ENCODE measurements at places on chromosomes 7 and 10.

DNA sequence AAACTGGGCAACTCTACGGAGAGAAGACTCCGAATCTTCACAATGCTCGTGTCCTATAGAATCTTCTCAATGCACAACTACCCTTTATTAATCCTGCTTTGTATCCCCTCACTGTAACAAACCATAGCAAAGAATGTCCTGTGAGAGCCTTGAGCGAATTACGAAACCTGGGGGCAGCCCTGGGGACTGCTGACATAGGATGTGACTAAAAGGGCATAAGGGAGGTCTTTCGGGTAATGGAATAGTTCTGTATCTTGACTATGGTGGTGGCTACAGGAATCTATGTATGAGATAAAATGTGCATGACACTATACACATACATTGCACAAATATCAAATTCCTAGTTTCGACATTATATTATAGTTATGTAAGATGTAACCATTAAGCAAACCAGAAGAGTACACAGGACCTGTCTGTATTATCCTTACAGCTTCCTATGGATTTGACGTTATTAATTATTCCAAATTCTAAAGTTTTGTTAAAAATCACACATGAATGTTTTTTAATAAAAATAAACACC is 162.5 kb upstream of the KCTD7 start:
- no peak for DNase-seq

GRCh38 chr7:52639981-52640380 is 395.5 kb upstream of the POM121L12 start:
- DNase-seq, result no peak

DNA sequence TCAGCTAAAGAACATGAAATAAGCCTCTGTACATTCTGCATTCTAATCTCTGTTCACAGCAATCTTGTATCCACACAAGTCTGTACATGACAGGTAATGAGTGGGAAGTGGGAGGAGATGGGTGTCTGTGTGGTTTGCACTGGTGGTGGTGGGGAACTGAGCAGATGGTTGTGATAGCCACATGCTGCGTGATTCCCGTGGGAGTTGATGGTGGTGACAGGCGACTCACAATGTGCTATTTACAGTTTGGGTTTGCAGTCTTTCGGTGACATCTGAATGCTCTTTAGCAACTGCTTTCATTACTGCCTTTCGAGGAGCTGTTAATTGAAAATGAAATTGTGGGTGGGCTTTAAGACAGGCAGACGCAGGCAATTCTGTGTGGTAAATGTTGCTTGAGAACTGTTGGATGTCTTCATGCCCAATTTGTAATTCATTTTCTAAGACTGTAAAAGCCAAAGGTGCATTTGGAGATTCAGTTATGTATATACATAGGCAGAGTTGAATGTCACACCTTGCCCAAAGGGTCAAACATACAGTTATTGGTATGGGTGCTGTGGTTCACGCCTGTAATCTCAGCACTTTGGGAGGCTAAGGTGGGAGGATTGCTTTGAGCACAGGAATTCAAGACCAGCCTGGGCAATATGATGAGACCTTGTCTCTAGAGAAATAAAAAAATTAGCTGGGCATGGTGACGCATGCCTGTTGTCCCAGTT is 308.2 kb downstream of the AUTS2 start:
- DNase-seq, result no peak

- no peak for DNase-seq
These were observed 22.3 kb downstream of the CACUL1 start for GRCh38 chr10:118732245-118733165.

GRCh38 chr10:71065659-71066058 is 146.7 kb upstream of the UNC5B start:
- DNase-seq, result no peak

GRCh38 chr10:34959321-34959720 is 130.8 kb downstream of the CUL2 start:
- no peak for DNase-seq

- DNase-seq, result no peak
These were observed 340.1 kb upstream of the CHRM2 start for GRCh38 chr7:136528329-136528728.

DNA sequence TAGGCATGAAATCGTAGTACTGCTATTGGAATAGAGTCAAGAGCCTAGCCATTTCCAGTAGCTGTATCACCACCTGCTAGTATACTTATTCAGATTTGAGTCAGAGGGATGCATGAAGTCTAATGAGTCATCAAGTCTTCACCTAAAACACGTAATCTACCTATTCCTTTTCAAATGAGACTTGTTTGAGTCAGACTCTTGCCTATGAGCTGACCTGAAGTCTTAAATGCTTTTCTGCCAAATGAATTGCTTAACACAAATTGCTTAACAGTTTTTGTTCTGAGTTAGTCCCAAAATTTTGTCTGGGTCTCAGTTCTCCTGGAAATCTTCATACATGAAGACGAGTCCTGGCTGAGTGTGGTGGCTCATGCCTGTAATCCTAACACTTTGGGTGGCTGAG is 165.2 kb downstream of the GNAT3 start:
- DNase-seq, result no peak

DNA sequence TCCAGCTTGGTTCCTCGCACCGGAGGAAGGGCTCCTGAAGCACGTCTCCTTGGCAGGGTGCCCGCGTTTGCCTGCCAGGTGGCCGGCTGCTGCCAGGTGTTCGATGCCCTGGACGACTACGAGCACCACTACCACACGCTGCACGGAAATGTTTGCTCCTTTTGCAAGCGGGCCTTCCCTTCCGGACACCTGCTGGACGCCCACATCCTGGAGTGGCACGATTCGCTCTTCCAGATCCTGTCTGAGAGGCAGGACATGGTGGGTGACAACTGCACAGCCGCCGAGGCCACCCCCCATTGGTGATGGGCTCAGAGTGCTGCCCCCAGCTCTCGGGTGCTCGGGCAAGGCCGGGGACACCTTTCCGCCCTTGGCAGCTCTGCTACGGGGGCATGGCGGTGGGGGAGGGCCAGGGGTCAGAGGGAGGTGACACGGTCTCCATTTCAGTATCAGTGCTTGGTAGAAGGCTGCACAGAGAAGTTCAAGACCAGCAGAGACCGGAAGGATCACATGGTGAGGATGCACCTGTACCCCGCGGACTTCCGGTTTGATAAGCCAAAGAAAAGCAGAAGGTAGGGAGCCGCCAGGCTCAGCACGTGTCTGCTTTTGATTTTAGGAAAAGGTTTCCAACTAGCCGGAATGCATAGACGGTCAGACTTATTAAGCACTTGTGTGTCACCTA is 1.1 kb downstream of the ZNF511 start:
- DNase-seq, result no peak

DNA sequence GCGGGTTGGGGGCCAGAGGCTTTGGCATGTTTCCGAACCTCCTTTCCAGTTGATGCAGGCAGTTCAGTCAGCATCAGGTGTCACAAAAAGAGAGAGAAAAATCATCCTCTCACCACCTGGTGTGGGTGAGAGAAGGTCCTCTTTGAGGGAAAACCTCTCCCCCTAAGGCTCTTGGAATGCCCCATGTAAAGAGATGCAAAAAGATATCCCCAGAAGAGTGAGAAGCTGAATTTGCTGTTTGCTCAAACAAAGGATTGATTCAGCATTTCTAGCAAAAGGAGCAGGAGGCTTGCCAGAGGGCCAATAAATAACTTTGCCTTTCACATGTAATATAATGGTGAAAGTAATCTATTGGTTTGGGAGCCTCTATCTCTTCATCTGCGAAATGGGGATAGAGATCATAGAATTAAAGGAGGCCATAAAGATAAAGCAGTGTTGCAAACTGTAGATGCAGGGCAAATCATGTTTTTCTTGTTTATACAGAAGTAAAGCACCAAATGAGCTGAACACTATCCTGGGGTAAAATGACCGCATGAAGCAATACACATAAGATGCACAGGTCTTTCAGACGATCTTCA is 425.9 kb downstream of the LRMDA start:
- no peak for DNase-seq

DNA sequence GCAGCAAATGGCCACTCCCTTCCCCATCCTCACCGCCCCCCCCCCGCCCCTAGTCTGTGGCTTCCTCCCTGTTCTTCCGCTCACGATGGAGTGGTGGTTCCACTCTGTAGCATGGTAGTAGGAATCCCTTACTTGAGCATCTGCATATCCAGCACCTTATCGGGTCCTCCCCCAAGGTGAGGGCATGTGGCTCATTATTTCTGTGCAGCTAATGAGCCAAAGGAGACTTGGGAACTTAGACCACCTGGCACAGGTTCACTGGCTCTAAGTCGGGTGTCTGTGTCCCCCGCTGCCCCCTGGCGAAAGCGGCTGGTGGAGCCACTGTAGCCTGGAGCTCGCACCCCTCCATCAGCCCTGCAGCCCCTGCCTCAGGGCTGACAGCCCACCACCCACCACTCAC is 22.8 kb upstream of the GPR26 start:
- DNase-seq, result no peak

DNA sequence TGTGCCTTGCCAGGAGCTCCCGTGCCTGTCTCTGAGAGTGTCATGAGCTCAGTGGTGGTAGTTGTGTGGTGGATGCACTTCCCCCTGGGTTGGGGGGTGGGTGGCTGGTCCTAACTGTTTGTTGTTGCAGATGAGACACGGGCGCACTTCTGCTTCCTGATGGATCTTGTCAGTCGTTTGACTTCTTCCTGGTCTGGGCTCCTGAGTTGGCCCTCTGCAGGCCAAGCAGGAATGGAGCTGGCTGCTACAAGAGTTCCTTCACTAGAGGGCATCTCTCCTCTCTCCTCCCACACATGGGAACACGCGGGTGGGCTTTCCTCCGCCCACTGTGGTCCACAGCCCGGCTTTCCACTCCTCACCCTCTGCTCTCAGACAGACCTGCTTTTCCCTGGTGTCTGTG is 82.0 kb downstream of the BMS1 start:
- no peak for DNase-seq

- DNase-seq, result no peak
These were observed 106.6 kb upstream of the CHST15 start for GRCh38 chr10:124200011-124200410.

GRCh38 chr10:78975926-78976325 is 92.8 kb upstream of the ZMIZ1 start:
- DNase-seq, result no peak

DNA sequence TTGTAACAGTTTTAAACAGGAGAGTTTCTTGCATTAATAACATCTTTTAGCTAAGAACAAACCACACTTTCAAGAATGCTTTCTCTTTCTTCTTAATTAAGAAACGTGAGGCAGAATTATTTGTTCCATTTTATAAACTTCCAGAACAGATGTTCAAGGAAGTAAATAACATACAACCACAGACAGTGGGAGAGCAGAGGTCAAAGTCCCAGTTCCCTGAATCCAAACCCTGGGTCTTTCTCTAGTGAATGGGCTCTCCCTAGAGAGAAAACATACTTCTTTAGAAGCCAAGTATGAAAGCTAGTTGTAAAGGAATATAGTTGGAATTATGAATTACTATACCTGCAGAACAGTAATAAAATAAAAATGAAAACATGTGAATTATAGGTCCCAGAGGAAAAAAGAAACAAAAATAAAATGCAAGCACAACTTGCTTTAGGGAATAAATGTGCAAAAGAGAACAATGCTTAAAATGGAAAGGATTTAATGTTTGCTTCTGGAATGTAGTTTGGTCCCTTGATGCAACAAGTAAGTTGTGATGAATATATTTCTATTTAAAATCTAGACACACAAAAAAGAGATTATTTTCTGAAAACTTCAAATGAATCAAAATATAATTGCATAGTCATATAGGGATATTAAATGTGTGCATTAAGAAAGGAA is 6.0 kb downstream of the OR6B1 start:
- no peak for DNase-seq

- DNase-seq, result no peak
These were observed 161.8 kb upstream of the LAMB4 start for GRCh38 chr7:108291791-108292440.

DNA sequence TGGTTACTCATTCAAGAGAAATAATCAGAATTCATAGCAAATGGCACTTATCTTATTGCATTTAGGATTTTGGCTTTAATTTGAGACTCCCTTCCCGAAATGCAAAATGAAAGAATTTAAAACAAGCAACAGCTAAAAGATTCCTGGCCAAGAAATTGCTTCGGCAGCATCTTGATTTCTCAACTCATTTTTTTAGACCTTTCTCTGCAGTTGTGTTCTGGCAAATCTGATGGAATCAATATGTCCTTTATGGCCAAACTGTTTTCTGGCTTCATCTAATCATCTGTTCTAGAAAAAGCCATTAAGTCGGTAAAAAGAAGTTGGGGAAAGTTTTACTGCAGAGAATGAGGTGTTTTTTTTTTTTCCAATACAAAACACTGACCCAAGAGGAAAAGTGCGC is 172.1 kb downstream of the SLC16A9 start:
- no peak for DNase-seq

DNA sequence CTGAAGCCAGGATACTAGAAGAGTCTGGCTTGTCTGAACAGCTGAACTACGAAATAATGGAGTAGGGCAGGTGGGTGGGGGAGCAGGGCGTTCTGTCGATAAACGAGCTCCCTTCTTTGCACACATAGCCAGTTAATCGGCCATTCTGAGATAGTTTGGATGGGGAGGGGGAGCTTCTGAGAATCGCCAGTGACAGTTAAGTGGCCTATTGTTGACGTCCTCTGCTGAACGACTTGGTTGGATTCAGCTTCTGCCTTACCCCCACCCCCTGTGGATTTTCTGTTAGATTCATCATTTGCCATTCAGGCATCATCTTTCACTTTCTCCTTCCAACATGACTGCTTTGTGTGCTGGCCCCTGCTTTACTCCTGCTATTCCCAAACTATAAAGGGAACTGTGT is 520 bp downstream of the CPA5 start:
- DNase-seq, result no peak

DNA sequence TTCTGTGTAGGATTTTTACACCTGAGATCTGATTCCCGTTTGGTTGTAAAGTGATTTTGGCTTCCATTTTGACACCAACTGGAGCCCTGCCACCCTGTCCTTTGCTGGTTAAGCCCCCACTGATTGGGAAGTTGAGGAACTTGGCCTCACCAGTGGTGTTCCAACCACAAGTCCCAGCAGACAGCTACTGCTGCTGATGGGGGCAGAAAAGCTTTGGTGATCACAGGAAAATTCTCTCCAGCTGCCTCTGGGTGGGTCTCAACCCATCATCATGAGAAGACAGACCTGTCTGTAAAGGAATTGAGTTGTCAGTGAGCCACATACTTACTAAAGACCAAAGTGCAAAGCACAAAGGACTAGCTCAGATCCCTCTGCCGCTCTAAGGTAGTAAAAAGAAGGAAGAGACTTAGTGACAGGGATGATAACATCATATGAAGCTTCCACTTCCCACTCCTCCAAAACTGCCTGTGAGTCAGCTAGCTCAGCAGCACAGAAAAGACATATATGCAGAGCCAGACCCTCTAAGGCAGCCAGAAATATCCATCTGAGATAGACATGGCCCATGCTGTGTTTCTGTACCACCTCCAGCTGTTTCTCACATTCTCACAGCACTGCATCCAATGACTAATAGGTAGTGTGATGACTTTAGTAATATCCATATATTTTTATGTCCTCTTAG is 22.4 kb upstream of the LRRC17 start:
- DNase-seq, result no peak

- no peak for DNase-seq
These were observed 84.2 kb downstream of the CUL1 start for GRCh38 chr7:148782757-148783456.

GRCh38 chr7:69683002-69683401 is 84.7 kb downstream of the AUTS2 start:
- no peak for DNase-seq

GRCh38 chr7:4791738-4792536 is 16.5 kb downstream of the AP5Z1 start:
- DNase-seq, result no peak

- DNase-seq, result no peak
These were observed 304.0 kb upstream of the ETV1 start for GRCh38 chr7:14293434-14293833.

- no peak for DNase-seq
These were observed 345.1 kb downstream of the ARL4A start for GRCh38 chr7:13032576-13032975.

- no peak for DNase-seq
These were observed 28.8 kb downstream of the ITGB8 start for GRCh38 chr7:20359341-20359963.

GRCh38 chr10:101136007-101136707 is 5.1 kb downstream of the TLX1 start:
- no peak for DNase-seq
